Uterus (tissue), 4 donors: ENCODE measurements at places on chromosomes 11 and 22. TPM values are rescaled to one million over a fixed set of nuclear protein-coding genes. Genes with fewer than 3 reads are reported as not detected.
A peak's percentile ranks its signal among the peaks of the same experiment; 100 is the strongest.

DNA sequence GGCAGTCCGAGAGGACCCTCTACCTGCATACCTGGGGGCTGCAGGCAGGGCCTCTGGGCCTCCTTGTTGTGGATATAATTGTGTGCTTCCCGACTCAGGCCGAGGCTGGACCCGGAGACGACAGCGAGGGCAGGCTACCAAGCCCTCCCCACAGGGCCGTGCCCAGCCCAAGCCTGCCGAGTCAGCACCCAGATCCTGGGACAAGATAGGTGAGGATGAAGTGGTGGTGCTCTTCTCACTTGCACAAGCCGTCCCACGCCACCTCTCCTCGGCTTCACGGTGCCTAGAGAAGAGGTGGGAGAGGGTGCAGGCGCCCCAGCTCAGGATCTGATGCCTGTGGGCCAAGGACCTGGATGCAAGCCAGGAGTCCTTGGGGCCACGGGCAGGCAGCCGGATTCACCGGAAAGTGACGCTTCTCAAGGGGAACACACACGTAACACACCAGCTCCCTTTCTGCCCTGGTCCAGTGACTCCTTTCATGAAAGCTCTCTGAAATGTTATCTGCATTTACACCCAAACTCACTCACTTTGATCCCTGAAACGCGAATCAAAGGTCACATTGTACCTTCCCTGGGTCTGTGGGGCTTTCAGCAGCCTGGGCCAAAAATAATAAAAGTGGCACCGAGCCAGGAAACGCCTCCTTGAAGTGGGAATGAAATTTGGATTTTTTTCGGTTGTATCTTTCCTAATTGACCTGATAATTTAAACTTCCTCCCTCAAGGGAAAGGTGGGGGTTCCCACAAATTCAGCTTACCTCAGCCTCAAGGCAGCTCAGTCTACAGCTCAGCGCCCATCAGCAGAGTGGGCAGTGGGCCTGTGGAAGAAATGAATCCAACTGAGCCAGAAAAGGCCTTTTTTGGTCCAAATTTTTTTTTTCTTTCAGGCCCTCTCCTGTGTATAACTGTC, 1.1 kb upstream of the GNB1L start:
- H3K4me1 ChIP-seq: no peaks in the 10 kb centered on the region
- peak; percentile 69 for DNase-seq
- peak overlapping the region; percentile 90 for H3K27ac ChIP-seq
- H3K4me3 ChIP-seq: peak overlapping the region; percentile 77

DNA sequence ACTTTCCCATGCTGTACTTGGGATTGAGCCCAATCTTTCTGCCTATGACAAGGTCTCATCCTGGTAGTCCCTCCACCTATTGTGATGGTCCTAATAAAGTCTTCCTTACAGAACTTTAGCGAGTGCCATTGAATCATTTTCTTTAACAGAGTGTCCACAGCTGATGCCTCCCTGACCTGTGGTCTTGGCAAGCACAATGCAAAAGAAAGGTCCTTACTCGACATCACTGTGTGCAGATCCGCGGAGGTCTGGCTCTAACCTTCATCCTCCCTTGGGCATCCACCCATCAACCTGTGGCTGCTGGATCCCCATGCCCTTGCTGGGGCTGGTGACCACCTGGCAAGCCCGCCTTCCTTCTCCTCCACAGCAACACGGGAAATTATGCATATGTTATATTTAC, 1203.9 kb downstream of the TBC1D22A start:
- no peaks in the 10 kb centered on the region for H3K4me1 ChIP-seq
- no peaks in the 10 kb centered on the region for H3K36me3 ChIP-seq
- no peak overlapping the region for H3K27ac ChIP-seq
- no peaks in the 10 kb centered on the region for H3K27me3 ChIP-seq
- no peak for DNase-seq

GAS2 gene
- total RNA-seq: 5.1 TPM

MGAT3 gene
- total RNA-seq: 9.5 TPM
